ENCODE measurements at places on chromosomes 3 and 15.

DNA sequence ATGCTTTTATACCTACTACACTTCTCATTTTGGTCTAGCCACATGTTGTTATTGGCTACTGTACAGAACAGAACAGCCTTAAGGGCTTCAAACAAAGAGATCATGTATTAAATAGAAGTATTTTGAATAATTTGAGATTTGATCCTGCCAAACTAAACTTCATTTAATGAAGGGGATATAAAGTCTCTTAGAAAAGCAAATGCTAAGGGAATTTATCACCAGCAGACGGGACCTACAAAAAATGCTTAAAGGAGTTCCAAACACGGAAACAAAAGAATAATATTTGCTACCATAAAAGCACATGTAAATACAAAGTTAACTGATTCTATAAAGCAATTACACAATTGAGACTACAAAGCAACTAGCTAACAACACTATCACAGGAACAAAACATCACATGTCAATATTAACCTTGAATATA is 23.6 kb upstream of the FMN1 start:
- no peak for DNase-seq

DNA sequence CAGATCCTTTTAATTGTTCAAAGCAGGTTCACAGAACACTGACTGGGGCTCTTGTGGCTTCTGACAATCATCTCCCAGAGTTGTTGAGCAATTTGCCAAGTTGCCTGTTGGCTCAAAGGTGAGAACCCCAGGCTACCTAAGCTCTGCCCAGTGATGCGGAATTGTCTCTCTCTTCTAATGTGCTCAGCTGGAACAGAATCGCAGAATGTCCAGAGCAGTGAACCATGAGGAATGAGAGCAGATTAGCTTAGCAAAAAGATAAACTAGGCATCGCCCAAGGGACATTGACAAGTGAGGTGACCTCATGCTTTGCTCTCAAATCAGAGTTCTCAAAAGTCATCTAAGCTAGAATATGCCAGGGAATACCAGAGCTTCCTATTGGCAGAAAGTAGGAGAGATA is 148.1 kb downstream of the WDR76 start:
- no peak for DNase-seq

DNA sequence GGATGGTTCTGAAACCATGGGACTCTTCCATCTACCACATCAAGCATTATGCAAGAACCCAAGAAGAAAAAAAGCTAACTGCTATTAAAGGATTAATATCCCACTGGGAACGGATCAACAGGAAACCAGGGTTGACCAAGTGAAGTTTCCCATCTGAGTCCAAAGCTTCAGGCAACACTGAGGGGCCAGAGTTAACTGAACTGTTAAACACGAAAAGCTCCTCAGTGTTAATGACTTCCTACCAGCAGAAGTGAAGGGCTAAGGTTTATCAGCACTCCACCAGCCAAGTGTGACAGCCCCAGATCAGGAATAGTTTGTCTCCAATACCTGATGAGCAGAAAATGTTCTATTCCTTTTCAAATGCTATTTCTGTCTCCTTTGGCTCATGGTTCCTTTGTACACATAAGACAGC is 36.7 kb downstream of the PTPN9 start:
- DNase-seq = no peak

GRCh38 chr3:30626443-30627180 is 20.2 kb downstream of the TGFBR2 start:
- no peak for DNase-seq

DNA sequence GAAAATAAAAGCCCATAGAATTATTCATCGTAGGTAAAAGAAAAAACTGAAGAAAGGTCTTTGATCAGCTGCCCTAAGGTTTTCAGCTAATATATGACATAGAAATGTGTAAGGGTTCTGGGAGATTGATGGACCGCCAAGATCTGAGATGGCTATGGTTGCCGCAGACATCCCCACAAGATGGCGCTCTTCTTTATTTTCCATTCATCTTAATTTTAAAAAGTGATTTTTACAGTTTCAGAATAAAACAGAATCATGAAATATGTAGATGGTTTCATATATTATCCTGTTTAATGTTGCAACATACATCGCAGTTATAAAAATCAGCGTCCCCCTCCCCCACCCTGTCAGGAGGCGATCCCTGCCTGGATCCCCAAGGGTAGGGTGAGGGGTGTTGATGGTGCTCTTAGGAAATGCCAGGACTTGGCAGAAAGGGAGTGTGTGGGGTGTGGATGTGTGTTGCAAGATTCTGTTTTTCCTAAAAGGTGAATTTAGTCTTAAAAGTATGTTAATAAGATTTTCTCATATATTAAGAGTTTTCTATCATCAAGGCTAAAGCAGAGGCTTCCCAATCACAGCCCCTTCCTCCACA is 68.8 kb downstream of the ANXA2 start:
- peak; percentile 51 for DNase-seq

DNA sequence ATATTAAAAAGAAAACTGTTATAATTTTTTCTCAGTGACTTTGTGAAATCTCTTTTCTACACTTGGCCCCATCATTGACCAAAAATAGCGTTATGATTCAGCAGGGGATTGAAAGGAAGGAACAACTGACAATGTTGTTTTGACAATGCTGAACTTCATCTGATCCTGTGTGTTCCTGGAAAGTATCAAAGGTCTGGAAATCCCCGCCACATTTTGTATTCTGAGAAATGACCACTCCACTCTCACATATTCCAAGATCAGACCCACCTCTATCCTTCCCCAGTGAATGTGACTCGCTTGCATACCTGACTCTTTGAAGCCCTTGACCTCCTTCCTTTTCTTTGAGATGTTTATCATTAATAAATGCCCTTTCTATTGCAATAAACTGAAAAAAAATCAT is 9.7 kb upstream of the RIOX2 start:
- DNase-seq = peak; percentile 26

DNA sequence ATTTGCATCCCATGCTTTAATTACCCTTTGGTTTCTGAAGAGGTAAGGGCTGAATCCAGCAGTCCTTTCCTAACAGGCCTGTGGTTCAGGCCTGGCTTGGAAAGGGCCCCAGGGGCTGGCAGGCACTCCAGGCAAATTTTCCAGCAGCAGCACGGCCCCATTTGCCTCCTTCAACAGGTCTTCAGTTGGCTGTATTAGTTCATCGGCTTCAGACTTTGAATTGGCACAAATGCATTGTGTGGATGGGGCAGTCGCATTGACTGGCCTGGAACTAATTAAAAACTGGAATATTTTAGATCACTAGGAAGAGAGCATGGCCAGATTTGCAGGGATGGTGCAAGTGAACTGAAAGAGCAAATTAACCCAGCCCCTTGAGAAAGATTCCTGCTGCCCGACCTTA is 207.8 kb upstream of the MCTP2 start:
- no peak for DNase-seq

DNA sequence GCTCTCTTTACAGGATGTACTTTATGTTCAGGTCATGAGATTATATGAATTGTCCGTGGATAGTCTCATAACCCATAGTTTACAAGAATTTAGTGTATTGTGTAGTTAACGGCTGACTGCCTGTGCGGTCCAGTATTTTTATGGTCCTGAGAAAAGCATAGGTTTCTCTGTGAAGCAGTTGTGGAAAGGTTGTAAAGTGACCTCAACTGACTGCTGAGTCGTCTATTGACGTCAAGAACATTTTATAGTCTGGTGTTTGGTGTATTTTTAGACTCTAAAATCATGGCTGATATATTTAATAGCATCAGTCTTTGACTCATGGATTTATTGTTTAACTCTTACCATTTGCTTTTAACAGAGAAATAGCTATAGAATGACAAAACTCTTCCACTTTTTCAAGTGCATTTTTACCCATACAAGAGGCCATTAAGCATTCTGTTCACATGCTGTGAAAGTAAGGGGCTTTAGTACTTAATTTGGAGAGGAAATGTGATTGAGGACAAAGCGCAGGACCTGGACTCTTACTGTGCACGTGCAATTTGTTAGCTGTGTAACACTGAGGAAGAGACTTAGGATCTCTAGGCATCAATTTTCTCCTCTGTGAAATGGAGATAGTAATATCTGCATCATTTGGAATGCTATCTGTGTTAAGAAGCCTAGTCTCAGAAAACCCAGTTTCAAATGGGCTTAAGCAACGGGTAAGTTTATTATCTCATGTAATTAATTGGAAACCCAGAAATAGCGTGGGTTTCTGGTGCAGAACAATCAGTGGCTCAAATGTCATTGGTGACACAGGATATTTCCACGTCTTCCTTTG is 240.8 kb downstream of the NFKBIZ start:
- no peak for DNase-seq

DNA sequence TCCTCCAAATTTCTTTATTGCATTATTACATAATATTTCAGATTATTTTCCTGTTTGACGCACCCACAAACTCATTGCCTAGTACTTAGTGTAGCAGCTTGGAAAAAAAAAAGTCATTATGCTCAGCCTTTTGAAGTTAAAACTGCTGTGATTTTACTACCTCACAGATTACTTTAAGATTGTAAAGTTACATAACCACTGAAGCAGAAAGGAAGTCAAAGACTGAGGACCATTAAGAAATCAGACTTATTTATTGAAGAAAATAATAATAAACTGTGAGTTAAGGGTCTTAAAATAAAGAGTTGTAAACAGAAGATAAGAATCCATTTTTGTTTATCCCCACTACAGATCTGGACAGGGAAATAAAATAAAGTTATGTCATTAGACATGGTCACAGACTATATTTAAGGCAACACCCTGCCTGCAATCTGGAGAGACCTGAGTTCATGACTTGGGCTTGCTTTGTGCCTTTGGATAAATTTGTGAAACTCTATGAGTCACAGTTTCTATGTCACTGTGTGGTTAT is 212.1 kb upstream of the ROBO2 start:
- DNase-seq = no peak

- no peak for DNase-seq
Measured at GRCh38 chr3:38652934-38653333, 3.4 kb upstream of the SCN5A start.

DNA sequence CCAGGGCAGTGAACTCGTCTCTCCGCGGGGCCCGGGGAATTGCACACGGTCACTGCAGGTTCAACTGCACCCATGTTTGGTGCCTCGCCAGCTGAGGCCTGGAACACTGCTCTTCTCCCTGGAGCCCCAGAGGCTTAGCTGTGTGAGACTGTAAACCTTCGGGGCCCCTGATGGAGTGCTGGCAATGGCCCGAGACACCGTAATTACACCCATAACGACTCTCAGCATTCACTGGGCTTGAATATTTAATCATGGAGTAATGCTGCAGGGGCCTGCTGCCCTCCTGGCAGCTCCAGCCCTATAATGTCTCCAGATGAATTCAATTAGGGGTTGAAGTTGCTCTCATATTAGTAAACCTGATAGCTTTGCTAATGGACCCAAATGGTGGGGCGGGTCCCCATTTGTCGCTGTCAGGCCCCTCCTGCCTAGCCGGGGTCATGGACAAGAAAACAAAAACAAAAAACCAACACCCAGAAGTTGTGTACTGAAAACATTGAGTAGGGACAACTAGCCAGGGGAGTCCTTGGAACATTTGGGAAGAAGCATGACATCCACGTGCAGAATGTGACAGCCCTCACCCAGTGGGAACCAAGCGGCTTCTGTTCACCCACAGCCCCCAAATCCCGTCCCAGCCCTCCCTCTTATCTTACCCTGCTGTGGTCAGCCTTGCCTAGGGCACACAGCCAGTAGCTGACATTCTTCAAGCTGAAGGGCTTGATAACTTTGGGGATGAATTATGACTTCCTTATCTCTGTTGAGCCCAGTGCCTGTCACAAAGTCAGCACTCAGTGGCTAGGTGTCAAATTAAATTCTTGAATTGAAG is 74.3 kb upstream of the SCN5A start:
- no peak for DNase-seq
